ENCODE measurements at places on chromosomes 7 and 10.

GRCh38 chr10:125661941-125662515, 20.9 kb downstream of the TEX36 start:
- DNase-seq = no peak

- DNase-seq = no peak
These were observed 32.4 kb downstream of the UNC5B start for GRCh38 chr10:71244431-71245419.

- peak; percentile 49 for DNase-seq
These were observed 15.6 kb downstream of the SHH start for GRCh38 chr7:155796381-155797261.

GRCh38 chr7:1794888-1795542, 124.9 kb downstream of the ELFN1 start:
- DNase-seq = no peak

GRCh38 chr7:117323851-117324711, 1.2 kb upstream of the WNT2 start:
- DNase-seq = no peak

DNA sequence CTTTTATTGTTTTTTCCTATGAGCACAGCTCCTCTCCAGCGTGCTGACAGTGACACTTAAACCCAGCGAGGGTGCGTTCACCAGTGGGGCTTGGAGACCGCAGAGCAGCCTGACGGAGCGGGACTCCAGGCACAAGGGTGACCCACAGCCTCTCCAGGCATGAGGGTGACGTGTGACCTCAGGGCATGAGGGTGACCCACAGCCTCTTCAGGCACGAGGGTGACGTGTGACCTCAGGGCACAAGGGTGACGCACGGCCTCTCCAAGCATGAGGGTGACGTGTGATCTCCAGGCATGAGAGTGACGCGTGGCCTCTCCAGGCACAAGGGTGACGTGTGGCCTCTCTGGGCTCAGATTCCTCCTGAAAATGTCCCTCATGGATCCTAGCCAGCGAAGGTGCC, 164.3 kb upstream of the TCERG1L start:
- no peak for DNase-seq

DNA sequence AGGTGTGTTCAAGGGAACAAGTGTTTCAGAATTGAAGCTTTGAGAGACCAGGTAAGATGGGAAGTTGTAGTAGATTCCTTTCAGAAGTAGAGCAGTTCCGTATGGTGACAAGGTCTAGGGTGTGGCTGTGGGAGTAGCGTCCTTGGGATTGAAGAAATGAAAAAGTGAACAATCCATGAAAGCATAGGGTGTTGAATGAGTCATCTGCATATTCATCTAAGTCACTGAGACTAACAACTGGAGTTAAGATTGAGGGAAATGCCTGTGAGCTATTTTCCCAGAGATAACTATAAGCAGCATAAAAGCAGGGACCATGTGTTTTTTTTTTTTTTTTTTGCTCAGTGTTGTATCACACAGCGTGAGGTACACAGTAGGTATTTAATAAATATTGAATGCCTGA, 134.8 kb downstream of the PHTF2 start:
- DNase-seq = no peak

- DNase-seq = no peak
These were observed 40.8 kb upstream of the LOXL4 start for GRCh38 chr10:98308669-98309365.

DNA sequence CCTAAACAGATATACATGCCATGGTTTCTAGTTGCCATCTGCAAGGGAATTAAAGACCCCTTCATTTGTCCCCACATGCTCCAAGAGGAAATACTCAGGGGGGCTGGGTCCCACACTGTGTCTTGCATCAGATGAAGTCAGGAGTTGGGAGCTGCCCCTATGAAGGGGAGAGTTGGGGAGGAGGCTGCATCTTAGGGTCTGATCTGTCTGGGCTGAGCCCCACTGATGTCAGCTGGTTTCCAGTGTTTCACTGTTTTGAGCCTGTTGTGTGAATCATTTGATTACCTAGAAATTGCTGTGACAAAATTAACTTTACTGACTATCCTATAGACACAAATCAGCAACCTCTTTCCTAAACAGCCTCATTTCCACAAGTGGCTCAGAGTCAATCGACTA, 4.9 kb upstream of the ADCY1 start:
- DNase-seq = no peak

- DNase-seq = no peak
These were observed 689.4 kb downstream of the PARD3 start for GRCh38 chr10:34125702-34126101.

- DNase-seq = no peak
These were observed 27.3 kb downstream of the HYAL4 start for GRCh38 chr7:123871998-123872867.

- no peak for DNase-seq
These were observed 111.9 kb downstream of the CHN2 start for GRCh38 chr7:29306319-29306991.

- no peak for DNase-seq
These were observed 2.1 kb downstream of the RET start for GRCh38 chr10:43078986-43079273.

Data from stimulated activated CD8-positive, alpha-beta memory T cell treated with anti-CD3 and anti-CD28 coated beads, Interleukin-7, amount 100 ng/mL, for 24 hours (primary cell).